ENCODE measurements at places on chromosomes 11 and 22.

- DNase-seq: no peak
Observed at GRCh38 chr11:119421351-119421750, 1.6 kb downstream of the THY1 start.

- DNase-seq: no peak
Observed at GRCh38 chr22:26674211-26675190, 17.1 kb downstream of the MIAT start.

- DNase-seq: no peak
Observed at GRCh38 chr11:18849406-18849805, 57.8 kb upstream of the PTPN5 start.

- DNase-seq: no peak
Observed at GRCh38 chr11:84588131-84588829, 1038.9 kb downstream of the DLG2 start.

DNA sequence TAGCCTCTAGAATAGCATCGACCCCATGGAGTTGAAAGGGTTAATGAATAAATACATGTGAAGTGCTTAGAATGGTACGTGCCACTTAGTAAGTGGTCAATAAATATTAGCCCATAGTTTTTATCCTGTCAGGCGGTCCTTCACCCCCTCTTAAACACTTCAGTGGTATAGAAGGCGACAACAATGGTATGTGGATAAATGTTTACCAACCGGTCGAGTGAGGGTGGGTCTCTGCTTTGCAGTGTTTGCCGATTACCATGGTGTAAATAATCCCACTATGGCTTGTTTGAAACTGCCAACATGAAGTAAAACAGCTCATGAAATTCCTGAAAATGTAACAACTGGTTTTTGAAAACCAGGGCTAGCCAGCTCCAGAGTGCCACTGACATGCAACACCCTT, 541.2 kb downstream of the BUD13 start:
- DNase-seq: no peak

DNA sequence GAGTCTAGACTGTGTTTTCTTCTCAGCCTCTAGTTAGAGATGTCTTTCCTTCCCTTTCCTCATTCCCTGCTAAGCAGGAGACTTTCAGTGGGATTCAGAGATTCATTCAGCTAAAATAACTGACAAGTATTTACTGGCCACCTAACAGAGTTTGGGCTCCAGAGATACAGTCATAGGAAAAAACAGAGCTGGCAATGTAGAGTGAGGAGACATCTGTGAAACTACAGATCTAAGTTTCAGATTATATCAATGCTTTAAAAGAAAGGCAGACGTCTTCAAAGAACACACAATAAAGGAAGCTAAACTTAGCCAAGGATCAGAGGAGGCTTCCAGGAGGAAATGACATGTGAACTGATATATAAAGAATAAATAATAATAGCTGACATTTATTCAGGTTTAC, 355.6 kb upstream of the DDI1 start:
- no peak for DNase-seq

- DNase-seq: no peak
Observed at GRCh38 chr11:44949160-44950030, 1.3 kb downstream of the TP53I11 start.

DNA sequence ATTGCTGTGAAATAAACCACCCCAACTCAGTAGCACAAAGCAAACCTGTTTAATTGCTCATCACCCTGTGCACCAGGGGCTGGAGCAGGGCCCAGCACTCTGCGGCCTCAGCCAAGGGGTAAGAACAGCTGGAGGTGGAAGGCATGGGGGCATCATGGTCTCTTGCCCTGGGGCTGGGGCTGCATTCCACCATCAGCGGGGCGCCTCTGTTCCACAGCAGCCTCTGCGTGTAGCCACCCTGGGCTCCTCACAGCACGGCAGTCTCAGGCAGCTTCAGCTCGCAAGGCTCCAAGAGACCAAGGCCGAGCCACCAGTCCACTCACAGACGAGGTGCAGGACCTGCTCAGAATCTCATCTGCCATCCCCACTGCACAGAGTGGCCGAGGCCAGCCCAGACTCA, 630.7 kb downstream of the TBC1D22A start:
- DNase-seq: no peak

Data from GM12864 (cell line).